ENCODE measurements at places on chromosomes 12 and 14.

GRCh38 chr12:62320054-62320453 is 59.9 kb downstream of the USP15 start:
- no peak for DNase-seq

DNA sequence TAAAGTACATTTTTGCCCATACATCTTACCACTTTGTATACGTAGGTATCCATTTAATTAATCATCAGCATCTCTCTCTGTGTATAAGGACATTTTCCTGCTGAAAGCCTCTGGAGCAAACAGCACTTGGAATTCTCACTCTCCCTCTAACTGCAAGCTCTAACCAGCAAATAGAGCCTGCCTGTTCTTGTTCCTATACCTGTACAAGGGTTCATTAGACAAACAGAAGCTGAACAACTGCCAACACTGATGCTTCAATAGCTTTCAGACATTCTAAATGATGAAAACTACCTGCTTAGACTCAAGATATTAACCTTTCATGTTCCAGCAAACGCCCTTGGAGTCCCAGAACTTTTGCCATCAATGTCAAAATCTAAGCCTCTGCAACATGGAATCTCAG is 98.0 kb downstream of the KCNH5 start:
- DNase-seq, result no peak

GRCh38 chr12:1373901-1374735 is 220.3 kb downstream of the FBXL14 start:
- peak; percentile 43 for DNase-seq

GRCh38 chr12:52024845-52025230 is 18.1 kb downstream of the TAMALIN start:
- DNase-seq, result peak; percentile 44

GRCh38 chr12:49456131-49456679 is 82.6 kb upstream of the KCNH3 start:
- no peak for DNase-seq

Measured in choroid plexus epithelial cell (primary cell).